ENCODE measurements at places on chromosomes 11 and 22.
A peak's percentile ranks its signal among the peaks of the same experiment; 100 is the strongest.

DNA sequence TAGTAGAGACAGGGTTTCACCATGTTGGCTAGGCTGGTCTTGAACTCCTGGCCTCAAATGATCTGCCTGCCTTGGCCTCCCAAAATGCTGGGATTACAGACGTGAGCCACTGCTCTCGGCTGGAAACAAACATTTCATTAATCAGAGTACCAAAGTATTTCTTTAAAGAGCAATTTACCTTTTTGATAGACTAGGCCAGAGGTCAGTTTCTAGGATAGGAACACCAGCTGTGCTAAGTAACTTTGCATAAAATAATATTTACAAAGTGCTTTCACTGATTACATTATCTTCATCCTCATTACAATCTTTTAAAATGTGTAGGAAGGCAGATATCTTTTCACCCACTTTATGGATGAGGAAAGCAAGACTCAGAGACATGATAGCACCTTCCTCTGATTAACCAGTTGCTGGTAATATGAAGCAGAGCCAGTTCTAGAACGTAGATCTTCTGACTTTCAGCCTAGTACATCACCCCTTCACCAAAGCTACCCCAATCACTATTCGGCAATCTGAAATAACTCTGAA lies 355.2 kb downstream of the SOX6 start:
- DNase-seq = no peak

GRCh38 chr11:34475656-34476055 lies 36.9 kb downstream of the CAT start:
- no peak for DNase-seq

GRCh38 chr11:125690006-125690405 lies 9.4 kb upstream of the ACRV1 start:
- no peak for DNase-seq

DNA sequence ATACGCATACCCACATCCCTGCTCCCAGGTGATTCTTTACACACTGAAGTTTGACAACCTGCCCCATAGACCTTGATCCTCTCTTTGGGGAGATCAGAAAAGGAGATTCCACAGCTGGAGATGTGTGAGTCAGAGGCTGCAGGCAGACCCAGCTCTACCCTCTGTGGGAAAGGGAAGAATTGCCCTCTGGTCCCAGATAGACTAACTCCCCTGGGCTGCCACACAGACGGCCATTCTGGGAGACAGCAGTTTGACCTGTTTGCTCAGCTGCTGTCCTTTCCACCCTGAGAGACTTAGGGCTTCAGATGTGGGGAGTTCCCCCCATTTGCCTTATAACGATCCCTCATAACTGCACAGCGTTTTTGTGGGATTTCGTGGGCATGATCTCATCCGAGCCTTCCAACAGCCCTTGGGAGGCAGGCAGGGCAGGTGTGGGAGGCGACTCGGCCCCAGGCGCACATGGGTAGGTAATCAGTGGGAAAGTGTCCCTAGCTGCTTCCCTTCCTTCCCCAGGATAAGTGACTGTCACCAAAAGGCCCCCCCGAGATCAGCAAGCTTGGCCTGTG lies 14.1 kb downstream of the FAM83F start:
- DNase-seq = no peak

GRCh38 chr11:66336234-66337102 lies at the start of gene RIN1:
Gene RIN1, minus strand, starts transcription at chr11:66336434. Its CDS starts 32 bp downstream, at chr11:66336402.
- DNase-seq = no peak

- DNase-seq = no peak
These were observed 15.6 kb downstream of the TUB start for GRCh38 chr11:8096575-8096974.

DNA sequence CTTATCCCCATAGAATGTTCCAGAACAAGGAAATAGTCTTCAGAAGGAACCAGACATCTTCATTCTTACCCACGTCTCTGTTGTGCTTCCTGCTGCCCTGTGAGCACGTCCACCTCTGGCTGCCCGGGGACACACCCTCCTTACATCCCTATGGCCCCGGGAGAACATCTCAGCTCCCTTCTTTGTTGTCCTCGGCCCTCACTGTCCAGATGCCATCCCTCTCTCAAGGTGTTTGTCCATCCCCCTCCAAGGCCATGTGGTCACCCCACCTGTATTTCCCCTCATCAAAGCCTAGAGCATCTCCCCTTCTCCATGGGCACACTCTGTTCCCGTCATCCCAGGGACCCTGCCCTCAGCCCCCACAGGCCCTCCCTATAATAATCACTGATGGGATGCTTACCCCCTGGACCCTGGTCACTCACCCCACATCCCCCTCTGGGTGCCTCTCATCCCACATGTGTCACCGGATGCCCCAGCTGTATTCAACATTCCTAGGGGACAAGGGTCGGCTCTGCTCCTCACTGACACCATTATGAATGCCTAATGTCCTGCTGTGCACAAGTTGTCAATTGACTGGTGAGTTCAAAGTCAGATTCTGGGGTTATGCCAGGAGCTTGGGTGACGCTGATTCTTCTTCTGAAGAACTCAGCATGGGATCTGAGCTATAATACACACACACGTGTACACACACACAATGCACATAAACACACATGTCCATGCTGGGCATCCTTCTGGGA lies 28.8 kb downstream of the IGLL5 start:
- DNase-seq = no peak

DNA sequence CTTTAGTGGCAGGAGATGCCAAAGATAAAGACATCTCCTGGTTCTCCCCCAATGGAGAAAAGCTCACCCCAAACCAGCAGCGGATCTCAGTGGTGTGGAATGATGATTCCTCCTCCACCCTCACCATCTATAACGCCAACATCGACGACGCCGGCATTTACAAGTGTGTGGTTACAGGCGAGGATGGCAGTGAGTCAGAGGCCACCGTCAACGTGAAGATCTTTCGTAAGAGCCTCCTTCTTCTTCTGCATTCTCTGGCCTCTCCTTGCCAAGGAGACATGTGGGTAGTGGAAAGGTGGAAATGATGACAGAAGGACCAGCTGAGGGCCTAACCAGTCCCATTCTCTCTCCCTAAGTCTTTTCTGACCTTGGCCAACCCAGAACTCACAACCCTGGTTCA lies 110.1 kb upstream of the TTC12 start:
- no peak for DNase-seq

DNA sequence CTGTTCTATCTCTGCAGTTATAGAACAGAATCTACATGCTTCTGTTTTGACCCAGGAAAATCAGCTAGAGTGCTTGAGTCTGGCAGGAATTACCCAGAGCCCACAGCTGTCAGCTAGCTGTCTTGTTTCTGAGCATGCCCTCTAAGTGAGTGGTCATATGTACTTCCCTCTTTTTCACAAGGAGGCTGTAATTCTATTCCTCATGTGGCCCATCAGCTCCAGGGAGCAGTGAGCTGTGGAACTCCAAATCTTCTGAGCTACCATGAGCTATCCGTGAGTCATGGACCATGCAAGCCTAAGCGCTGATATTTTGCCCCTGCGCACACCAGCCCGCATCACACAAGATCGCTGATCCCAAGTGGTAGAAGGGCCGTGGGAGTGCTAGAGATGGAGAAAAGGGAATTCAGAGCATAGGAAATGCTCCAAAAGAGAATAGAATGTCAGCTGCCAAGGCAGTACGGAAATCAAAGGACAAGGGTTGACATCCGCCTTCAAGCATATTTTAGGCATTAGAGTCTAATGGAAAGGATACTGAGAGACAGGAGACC lies 5.4 kb downstream of the FJX1 start:
- DNase-seq = no peak

DNA sequence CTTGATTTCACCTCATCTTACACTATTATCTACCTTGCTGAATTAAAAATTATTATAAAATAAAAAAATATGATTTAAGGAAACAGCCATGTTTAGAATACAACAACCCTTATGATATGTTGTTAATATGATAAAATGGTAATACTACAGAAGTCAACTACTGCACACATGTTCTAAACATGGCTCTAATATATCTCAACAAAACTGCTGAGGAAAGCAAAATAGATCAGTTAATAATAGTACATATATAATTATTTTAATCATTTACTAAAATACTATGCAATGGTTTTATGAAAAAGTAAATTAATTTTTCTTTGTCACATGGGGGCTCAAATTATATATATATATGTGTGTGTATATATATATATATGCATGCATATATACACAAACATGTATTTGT lies 57.7 kb downstream of the EIF3M start:
- DNase-seq = no peak

DNA sequence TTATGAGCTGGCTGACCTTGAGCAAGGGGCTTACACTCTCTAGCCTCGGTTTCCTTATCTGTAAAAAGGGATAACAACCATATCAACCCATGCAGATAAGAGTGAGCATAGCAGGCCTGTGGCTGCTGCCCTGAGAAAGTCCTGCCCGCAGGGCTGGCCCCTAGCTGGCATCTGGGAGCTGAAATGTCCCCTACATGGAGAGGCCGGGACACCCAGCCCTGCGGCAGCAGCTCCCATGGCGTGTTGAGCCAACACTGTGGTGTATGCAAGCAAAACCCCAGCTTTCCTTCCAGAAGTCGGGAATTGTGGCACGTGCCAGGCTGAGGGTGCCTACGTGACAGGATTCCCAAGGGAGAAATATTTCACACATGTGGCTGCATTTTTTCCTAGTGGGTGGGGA lies 358.9 kb downstream of the CTTN start:
- no peak for DNase-seq

- DNase-seq = no peak
These were observed 117.5 kb upstream of the ZBED5 start for GRCh38 chr11:10975287-10975721.

GRCh38 chr11:123219066-123219690 lies 24.1 kb upstream of the CLMP start:
- DNase-seq = no peak

DNA sequence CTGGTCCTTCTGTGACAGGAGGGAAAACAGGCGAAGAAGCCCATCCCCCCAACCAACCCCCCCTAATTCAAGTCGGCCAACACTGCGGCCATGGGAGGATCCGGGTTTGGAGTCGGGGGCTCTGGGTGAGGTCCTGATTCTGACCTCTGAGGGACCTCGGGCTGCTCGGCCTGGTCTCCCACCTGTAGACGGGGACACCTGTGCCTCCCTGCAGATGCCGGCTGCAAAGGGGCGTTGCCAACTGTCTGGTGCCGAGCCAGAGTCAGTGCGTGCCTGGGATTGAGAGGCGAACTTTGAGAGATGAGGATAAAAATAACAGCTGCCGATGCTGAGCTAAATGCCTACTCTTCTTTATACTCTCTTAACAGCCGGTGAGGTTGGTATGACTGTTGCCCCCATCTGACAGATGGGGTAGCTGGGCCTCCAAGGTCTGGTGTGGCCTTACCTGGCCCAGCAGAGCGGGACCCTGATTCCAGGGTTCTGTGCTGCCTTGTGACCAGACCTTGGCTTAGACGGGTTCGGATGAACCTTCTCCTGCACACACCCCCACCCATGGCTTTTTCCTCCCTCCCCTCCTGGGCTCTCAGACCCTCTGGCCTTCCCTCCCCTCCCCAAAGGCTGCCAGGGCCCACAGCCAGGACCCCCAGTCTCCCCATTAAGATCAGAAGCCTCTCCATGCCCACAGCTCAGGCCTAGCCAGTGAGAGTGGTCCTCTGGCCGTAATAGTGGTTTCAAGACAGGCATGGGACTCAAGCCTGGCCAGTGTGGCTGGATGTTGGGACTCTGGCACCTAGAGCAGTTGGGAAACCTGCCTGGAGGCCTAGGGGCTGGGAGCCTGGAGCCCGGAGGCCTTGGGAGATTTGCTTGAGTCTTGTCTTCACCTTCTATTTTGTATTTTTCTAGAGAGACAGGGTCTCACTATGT lies 41.7 kb downstream of the KCNJ4 start:
- no peak for DNase-seq

- peak; percentile 71 for DNase-seq
These were observed 6.7 kb upstream of the MCAM start for GRCh38 chr11:119323532-119324033.

DNA sequence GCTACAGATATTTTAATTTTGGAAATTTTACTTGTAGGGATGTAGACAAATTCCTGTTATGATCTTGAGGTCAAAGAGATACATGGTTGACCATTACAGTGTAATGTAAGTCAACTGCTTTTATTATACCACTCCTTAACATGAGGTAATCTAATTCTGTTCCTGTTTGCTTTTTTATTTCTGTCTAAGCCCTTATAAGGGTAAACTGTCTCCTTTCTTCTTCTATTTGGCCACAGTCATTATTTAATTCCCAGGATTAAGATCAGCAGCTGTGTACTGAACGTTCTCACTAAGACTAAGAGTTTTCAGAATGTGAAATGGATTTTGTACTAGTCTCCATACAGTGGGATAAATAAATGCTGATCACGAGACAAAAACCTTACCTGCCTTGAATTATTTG lies 32.8 kb downstream of the C2CD3 start:
- no peak for DNase-seq

DNA sequence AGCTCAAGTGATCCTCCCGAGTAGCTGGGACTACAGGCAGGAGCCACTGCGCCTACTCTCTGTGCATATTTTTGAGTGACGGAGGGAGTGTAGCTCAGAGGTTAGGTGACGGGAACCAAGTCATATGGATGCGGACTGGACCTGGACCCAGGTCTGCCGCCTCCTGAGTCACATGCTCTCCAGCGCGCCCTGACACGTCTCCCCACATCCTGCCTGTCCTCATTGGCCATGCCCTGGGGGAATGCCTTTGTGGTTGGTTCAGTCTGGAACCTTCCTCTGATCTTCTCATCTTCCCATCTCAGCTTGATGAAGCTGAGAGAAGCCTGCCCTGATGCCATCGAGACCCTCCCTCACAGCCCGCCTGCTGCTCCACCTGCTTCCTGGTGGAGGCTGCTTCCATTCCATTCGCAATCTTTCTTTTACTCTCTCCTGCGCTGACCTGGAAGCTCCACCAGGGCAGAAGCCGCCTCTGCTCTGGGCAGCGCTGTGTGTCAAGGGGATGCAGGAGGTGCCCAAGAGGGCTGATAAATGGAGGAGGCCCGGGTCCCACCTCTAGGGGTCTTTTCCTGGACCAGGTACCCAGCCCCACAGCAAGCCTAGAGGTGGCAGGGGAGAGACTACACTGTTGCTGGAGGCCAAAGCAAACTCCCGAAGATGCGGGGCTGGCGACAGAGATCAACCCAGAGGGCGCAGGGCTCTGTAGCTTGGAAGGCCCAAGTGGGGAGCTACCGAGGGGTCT lies 13.9 kb upstream of the BAIAP2L2 start:
- no peak for DNase-seq

GRCh38 chr11:9669954-9670353 lies 6.1 kb downstream of the SWAP70 start:
- no peak for DNase-seq

DNA sequence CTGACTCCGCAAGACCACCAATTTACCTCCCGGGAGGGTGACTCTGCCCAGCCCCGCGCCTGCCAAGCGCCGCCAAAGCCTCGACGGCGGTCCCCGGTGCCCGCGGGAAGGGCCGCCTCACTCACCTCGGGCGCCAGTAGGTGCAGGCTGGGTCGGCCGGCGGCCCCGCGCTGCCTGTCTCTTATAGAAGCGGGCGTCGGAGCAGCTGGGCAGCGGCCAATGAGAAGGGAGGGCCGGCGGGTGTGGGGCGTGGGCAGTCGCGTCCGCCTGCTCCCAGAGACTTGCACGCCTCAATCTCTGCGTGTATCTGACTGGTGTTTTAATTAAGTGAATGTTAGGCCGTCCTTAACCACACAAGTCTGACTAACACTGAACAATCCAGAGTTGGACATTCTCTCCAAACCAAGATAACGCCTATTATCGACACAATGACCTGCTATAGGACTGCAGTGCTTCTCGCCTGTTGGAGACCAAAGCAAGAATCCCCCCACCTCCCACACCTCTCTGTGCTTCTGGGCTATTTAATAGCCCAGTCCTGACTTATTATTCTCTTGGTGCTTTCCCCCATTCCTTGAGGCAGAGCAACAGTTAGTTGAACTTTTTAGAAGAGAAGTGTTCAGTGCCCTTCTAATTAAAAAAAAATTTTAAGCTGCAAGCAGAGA lies at the start of gene TPH1:
TPH1 (minus strand) TSS at position 154 of the 662 bp plus-strand sequence. CDS start 5,507 bp downstream, outside the sequence.
- DNase-seq = no peak

Measured in NT2/D1 (cell line).